ENCODE measurements at places on chromosomes 2 and 18.

DNA sequence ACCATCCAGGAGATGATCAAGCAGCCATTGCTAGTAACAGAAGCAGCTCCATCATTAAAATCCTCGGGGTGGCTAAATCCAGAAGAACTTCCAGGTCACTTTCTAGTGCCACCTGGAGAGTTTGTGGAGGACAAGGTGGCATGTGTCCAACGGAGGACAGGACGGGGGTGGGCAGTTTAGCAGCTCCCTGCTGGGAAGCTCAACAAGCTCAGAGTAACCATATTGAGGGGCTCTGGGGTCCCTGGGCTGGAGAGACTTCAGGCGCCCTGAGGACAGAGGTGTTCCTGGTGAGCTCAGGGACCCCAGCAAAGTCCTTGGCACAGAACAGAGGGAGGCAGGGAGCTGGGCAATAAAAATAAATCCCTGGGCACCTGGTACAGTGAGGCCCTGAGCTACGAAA is 140.0 kb upstream of the FHL2 start:
- DNase-seq = no peak

- DNase-seq = no peak
Measured at GRCh38 chr2:19312949-19313348, 45.5 kb downstream of the OSR1 start.

- no peak for DNase-seq
Measured at GRCh38 chr2:63814114-63814513, 27.6 kb upstream of the UGP2 start.

- no peak for DNase-seq
Measured at GRCh38 chr2:232530626-232531260, 4.8 kb downstream of the CHRND start.

DNA sequence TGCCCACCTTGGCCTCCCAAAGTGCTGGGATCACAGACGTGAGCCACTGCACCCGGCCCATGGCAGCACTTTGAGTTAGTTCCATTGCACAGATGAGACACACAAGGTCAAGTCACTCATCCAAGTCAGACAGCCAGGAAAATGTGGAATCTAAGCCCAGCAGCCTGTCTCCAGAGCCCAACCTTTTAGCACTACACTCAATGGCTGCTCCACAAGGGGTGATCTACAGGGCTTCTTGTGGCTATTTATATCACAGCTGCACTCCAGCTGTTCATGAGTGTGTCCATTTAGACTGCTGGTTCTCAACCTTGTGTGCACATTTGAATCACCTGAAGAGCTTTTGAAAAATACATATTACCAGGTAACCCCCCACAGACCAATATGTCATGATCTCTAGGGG is 72.9 kb upstream of the RPL31 start:
- no peak for DNase-seq

Data from neuronal stem cell (in vitro differentiated cells).